ENCODE measurements at places on chromosomes 6 and 20. TPM values are rescaled to one million over a fixed set of nuclear protein-coding genes. Genes with fewer than 3 reads are reported as not detected.

SIRPB2 gene
- 0.15 TPM for polyA plus RNA-seq

OR14J1 gene
- polyA plus RNA-seq, result not detected

SIGLEC1 gene
- polyA plus RNA-seq, result not detected

ITPR3 gene
- 6.7 TPM for polyA plus RNA-seq

EYS gene
- polyA plus RNA-seq, result 0.04 TPM

USP49 gene
- polyA plus RNA-seq, result 1.5 TPM

ULBP2 gene
- 0.33 TPM for polyA plus RNA-seq

COL9A3 gene
- 11.9 TPM for polyA plus RNA-seq

ACAT2 gene
- 23.6 TPM for polyA plus RNA-seq

WTAP gene
- polyA plus RNA-seq, result 127 TPM

MTCH1 gene
- polyA plus RNA-seq, result 69.5 TPM

FAXC gene
- polyA plus RNA-seq, result not detected

GLP1R gene
- not detected for polyA plus RNA-seq

FRK gene
- polyA plus RNA-seq, result 0.04 TPM

VGLL2 gene
- not detected for polyA plus RNA-seq

ESF1 gene
- 8.0 TPM for polyA plus RNA-seq

CST4 gene
- not detected for polyA plus RNA-seq

POPDC3 gene
- not detected for polyA plus RNA-seq

TRAPPC3L gene
- polyA plus RNA-seq, result not detected

RSPO3 gene
- not detected for polyA plus RNA-seq

IL17F gene
- polyA plus RNA-seq, result not detected

GUCA1A gene
- polyA plus RNA-seq, result not detected

IL17A gene
- polyA plus RNA-seq, result not detected

SLC26A8 gene
- polyA plus RNA-seq, result not detected

ID4 gene
- not detected for polyA plus RNA-seq

HTR1E gene
- not detected for polyA plus RNA-seq

AKAP7 gene
- polyA plus RNA-seq, result 2.8 TPM

TSBP1 gene
- polyA plus RNA-seq, result 0.13 TPM

BMP7 gene
- polyA plus RNA-seq, result not detected

CCDC167 gene
- 82.4 TPM for polyA plus RNA-seq

SIRPB1 gene
- polyA plus RNA-seq, result 2.0 TPM

IP6K3 gene
- not detected for polyA plus RNA-seq

MAN1A1 gene
- 16.9 TPM for polyA plus RNA-seq

RRAGD gene
- polyA plus RNA-seq, result 1.0 TPM

BAK1 gene
- 40.6 TPM for polyA plus RNA-seq

BCAS1 gene
- polyA plus RNA-seq, result 1.8 TPM
